Sciatic nerve (tissue), 2 donors: ENCODE measurements at places on chromosomes 1 and 21.
A peak's percentile ranks its signal among the peaks of the same experiment; 100 is the strongest.

- no peak for DNase-seq
Measured at GRCh38 chr1:178961331-178961730, 64.4 kb upstream of the FAM20B start.

DNA sequence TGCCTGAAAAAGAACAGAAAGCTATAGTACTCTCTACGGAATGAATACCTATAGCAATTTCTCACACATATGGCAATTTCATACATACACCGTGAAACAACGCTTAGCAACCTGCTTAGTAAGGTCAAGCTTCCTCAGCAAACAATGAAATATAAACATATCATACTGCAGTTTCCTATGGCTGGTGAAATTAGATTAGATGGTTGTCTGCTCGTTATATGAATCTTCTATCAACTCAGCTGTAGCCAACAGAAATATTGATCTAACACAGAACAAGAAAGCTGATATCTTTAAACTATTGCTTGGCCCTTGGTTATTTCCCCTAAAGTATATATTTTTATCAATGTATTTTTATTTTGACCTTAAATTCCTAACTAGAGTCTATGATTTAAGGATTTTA, 187.8 kb downstream of the SLC44A5 start:
- DNase-seq = no peak

- DNase-seq = peak; percentile 79
Measured at GRCh38 chr1:151047925-151048644, 534 bp downstream of the C1orf56 start.

- no peak for DNase-seq
Measured at GRCh38 chr1:58836408-58836807, 52.6 kb upstream of the JUN start.

GRCh38 chr1:9245661-9246060, 11.1 kb downstream of the H6PD start:
- DNase-seq = no peak

DNA sequence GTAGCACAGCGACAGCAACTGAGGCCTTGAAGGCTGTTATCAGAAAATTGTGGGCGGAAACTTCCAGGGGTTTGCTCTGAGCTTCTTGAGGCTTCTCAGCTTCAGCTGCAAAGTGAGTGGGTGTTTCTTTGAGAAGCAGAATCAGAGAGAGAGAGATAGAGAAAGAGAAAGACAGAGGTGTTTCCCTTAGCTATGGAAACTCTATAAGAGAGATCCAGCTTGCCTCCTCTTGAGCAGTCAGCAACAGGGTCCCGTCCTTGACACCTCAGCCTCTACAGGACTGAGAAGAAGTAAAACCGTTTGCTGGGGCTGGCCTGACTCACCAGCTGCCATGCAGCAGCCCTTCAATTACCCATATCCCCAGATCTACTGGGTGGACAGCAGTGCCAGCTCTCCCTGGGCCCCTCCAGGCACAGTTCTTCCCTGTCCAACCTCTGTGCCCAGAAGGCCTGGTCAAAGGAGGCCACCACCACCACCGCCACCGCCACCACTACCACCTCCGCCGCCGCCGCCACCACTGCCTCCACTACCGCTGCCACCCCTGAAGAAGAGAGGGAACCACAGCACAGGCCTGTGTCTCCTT, at the start of gene FASLG:
TSS of gene FASLG (plus strand) at position 233 of the 583 bp plus-strand sequence. CDS start at position 332, 99 bp downstream.
- DNase-seq = no peak

DNA sequence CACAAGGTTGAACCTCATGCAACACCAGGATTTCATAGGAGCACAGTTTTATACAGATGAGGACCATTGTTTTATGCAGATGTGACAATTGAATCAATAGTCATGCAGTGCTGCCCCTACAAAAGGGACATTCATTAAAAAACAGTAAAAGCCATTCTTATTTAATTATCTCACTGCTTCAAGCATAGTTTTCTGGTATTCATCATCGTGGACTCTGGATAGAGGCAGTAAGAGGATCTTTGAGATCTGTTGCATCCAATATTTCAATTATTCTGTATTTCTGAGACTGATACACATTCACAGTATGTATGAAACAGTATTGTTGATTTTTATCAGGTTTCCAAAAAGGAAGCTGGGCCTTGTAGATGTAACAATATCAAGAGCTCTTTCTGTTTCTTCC, 237.6 kb downstream of the RYR2 start:
- no peak for DNase-seq

- DNase-seq = no peak
Measured at GRCh38 chr1:1619917-1620361, 4.6 kb downstream of the MIB2 start.

DNA sequence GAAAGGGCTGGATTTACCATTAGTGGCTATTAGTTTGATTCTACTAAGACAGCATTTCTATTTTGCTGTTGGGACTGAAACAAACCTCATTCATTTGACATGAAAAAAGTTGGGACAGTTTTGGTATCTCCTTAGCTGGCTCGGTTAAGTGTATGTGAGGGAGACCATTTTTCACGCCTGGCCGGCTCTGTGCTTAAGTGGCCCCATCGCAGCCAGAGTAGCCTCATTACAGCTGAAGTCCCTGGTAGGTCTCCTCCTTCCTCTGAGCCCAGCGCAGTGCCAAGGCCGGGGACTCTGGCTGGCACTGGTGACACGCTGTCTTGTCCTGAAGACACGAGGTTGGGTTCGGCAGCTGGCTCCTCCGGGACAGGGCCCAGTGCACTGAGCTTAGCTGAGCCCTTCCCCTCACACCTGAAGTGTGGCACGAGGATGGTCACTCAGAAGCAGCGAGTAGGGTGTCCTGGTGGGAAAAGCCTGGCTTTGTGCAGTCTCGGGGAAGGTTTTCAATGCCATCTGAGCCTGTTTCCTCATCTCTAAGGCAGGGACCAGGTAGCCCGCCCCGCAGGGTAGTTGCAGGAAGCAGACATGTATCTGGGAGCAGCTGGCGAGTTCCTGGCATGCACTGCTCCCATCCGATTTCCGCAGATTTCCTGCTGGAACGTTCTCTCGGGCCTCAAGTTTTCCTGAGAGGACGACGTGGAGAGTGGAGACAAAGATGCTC, 196.5 kb downstream of the DYRK1A start:
- DNase-seq = no peak

- DNase-seq = no peak
Measured at GRCh38 chr1:186059752-186060151, 315.3 kb downstream of the TPR start.

DNA sequence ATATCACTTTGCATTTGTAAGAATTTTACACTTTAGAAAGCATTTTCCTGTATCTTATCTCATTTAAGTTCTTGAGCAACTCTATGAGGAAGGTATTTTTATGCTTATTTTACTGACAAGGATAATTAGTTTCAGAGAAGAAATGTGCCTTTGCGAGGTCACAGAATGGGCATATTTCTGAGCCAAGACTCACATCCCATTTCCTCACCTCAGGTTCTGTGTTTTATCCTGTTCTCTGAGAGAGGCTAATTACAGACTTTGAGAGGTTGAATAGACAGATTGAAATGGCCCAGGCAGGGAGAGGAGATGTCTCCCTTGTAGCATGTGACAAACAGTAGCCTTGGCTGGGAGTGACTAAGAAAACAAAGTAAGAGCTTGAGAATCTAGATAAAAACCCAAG, 39.1 kb upstream of the ZC3H11B start:
- no peak for DNase-seq

- DNase-seq = no peak
Measured at GRCh38 chr1:66981679-66982078, 56.9 kb downstream of the MIER1 start.

DNA sequence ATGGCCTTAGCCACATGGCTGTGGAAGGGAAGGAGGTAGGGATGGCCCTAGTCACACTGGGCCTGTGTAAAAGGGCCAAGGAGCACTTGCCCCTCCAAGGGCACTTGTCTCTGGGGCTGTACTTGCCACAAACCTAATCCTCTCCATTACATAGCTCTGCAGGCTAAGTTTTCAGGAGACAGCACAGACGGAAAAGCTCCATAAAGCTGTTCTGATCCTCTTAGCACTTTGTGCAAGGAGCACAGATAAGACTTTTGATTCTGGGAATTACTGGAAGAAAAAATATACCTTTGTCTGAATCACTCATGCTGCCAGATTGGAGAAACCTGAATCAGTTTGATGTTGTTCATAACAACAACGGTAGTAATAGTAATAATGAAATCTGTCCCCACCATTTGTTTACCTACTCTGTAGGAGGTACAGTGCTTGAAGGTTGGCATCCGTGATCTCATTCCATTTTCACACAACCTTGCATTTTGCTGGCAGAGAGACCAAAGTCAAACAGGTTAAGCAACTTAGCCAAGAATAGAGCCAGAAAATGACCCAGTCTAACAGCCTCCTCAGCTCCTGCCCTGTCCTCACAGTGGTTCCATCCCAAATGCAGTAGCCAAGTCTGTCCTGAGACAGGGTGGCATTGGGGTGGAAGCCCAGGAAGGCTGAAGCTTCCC, 207.1 kb downstream of the ROR1 start:
- no peak for DNase-seq

GRCh38 chr1:42251042-42251441, 84.0 kb downstream of the FOXJ3 start:
- DNase-seq = no peak

DNA sequence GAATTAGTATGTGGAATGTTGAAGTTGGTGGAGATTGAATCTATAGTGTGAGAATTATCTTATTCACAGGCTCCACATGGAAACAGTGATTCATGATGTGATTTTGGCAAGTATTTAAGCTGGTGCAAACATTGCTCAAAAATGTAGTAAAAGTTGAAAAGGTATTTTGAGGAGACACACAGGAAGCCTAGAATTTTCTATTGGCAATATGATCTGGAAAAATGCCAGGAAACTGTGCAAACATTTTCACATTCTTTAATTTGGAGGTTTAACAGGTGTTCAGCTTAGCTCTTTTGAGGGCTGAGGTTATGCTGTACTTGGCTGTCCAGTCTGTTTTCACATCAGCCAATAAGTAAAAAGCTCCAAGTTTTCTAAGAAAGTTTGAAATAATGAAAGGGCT, 327.3 kb downstream of the RWDD3 start:
- no peak for DNase-seq

DNA sequence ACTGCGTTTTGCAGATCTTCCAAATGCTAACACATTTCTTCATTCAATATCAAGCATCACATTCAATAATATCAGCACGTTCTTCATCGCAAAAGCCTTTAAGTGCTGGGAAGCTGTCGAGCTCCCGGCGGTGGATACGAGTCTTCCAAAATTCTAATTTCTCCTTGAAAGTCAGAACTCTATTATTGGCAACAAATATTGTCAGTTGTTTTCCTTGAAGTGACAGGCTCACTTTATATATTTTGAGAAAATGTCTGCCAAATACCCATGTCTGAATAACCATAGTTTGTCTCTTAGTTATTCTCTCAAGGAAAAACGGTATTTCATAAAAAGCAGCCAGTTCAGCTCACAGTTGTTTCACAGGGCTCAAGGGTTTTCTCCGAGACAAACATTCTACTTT, 226.2 kb upstream of the C1orf174 start:
- no peak for DNase-seq

GRCh38 chr1:200666309-200666708, 3.4 kb downstream of the DDX59 start:
- DNase-seq = no peak

DNA sequence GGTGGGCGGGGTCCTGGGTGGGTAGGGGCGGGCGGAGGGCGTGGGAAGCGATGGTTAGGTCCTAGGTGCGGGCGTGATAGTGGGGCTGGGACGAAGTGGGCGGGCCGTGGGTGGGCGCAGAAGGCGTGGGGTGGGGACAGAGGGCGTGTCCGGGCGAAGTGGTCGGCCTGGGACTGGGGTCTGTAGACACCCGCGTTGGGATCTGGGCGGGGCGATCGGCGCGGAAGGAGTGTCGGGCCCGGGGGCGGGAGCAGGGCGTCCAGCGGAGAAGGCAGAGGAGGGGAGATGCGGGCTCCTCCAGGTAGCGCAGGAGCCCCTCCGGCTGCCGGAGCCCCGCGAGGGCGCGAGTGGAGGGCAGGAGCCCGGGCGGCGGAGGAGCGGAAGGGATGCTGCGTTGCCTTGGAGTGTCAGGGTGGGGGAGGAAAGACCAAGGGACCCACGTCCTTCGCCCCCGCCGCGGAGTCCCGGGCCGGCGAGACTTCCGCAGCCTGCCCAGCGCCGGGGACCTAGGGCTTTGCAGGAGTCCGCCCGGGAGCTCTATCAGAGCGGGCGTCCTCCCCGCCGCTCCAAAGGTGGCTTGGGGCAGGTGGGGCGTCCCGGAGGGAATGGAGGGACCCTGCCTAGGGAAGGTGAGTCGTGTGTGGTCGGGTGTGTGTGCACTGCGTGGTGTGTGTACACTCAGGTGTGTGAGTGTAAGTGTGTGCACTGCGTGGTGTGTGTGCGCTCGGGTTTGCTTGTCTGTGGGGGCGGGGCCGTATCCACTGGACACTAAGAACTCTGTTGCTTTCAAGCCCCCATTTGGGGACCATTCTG, 27.0 kb upstream of the PRSS38 start:
- peak; percentile 86 for DNase-seq

- no peak for DNase-seq
Measured at GRCh38 chr1:24417681-24418080, 2.1 kb downstream of the NIPAL3 start.

DNA sequence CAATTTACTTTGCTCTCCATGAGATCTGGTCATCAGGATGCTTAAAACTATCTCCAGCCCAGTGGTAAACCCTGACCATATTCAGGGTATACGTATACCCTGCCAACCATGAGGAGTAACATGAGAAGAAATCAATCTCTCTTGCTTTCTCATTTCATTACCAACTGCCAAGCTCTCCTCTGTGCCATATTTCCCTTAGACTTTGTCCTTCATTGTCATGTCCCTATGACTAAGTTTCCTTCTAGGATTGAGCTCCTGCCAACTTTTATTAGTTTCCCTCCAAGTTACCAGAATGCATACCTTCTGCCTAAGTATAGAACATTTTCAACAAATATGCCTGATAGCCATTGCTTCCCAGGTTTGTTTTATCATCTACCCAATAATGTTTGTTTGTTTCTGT, 1113.9 kb upstream of the B3GALT2 start:
- DNase-seq = no peak

DNA sequence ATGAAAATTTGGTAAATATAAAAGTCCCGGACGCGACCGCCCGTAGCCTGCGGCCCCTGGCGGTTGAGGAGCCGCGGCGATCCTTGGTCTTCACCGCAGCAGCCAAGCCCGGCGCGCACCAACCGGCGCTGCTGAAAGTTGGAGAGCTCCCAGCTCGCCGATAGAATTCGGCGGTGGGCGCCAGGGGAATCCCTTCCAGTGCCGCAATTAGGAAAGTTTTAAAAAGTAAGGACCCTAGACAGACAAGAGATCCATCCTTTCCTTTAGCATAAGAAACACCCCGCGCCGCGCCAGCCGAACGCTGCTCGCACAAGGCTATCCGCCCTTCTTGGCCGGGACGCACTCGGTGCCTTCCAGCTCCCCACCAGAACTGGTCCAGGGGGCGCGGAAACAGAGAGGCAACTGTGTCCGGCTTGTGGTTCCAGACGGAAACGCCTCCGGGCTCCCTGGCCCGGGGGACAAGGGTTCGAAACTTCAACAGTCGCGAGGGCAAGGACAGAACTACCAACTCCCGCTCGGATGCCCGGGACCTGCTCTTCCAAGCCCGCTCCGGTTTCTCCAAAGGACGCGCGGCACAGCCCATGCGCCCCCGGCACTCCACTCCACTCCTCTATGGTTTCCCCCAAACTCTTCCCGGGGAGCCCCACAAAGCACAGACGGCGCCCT, 1.7 kb downstream of the FAM78B start:
- peak; percentile 65 for DNase-seq

- no peak for DNase-seq
Measured at GRCh38 chr21:29232530-29233255, 66.0 kb upstream of the BACH1 start.

- DNase-seq = no peak
Measured at GRCh38 chr1:202639500-202639899, 70.8 kb downstream of the SYT2 start.

- no peak for DNase-seq
Measured at GRCh38 chr1:83882906-83883305, 116.0 kb downstream of the TTLL7 start.

- DNase-seq = no peak
Measured at GRCh38 chr1:193342811-193343210, 156.4 kb upstream of the B3GALT2 start.
